CD4-positive, alpha-beta T cell treated with Interleukin-17A for 1 hour (primary cell): ENCODE measurements at places on chromosomes 5 and 9.

- DNase-seq: no peak
These were observed 5.0 kb upstream of the RHOBTB3 start for GRCh38 chr5:95725937-95726810.

DNA sequence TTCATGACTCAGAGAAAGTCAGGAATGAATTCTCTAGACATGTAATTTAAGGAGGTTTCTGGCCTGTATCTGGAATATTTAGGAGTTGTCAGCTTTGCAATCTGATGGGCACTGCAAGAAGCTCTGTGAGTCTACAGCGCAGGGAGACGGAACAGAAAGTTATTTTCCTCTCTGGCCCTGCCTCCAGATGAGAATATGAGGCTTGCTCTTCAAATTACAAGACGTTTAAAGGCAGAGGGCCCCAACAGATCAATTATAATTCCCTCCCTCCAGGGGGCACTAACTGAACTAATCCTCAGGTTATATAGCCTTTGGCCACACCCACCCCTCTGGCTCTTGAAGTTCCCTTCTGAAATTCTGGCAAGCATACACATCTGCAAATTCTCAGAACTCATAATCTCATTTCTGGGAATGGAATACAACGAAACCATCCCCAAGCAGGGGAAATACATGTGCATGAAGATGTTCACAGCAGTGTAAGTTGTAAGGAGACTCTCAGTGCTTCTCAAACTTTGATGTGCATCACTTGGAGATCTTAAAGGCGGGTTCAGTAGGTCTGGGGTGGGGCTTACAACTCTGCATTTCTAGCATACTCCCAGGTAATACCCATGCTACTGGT, 307.6 kb downstream of the CWC27 start:
- DNase-seq: peak; percentile 70

- DNase-seq: no peak
These were observed 38.8 kb downstream of the MRPL36 start for GRCh38 chr5:1760656-1761452.

GRCh38 chr5:179867476-179867875, 8.9 kb upstream of the MRNIP start:
- DNase-seq: no peak

- DNase-seq: no peak
These were observed 133.5 kb upstream of the LPCAT1 start for GRCh38 chr5:1657161-1657741.

- no peak for DNase-seq
These were observed 339.7 kb downstream of the NTRK2 start for GRCh38 chr9:85009251-85009650.
